ENCODE measurements at places on chromosomes 13 and 19.

DNA sequence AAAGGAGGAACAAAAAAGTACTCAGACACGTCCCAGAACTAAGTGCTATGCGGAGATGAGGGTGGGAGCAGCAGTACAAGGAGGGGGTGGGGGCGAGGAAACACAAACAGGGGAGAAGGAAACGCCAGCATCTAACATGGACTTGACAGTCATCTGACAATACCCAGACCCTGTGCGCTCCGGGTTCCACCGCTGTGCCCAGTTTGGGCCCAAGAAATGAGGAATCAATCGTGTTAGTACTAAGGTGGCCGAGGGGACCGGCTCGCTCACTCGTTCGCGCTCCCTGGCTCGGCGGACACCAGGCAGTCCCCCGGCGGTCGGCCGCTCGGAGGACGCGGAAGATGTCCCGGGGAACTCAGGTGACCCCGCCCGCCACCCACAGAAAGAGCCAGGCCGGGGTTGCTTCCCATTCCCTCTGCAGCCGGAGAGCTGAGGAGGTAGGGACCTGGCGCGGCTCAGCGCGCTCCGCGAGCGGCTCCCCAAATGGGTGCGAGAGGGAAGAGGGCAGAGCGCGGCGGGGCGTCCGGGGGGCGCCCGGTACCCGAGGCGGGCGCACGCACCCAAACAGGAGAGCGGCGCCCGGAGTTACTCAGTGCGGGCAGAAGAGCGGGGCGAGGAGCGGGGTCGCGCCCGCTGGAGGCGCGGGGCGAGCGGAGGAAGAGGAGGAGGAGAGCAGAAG lies 616 bp downstream of the TSHZ3 start:
- no peak for DNase-seq

DNA sequence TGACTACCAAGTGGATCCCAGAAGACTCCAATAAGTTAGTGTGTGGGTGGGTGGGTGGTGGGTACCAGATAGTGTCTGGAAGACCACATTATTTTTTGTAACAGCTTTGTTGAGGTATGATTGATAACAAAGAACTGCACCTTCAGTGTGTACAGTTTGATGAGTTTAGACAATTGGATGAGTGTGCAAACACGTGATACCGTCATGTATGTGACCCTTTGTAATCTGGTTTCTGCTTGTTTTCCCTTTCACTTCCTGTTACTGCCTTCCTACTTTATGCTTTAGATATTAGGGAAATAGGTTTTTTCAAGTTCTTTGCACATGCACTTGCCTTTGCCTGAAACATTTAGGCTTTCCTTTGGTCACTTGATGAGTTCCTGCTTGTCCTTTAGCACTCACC lies 8.5 kb downstream of the RPL21 start:
- DNase-seq = peak; percentile 25

DNA sequence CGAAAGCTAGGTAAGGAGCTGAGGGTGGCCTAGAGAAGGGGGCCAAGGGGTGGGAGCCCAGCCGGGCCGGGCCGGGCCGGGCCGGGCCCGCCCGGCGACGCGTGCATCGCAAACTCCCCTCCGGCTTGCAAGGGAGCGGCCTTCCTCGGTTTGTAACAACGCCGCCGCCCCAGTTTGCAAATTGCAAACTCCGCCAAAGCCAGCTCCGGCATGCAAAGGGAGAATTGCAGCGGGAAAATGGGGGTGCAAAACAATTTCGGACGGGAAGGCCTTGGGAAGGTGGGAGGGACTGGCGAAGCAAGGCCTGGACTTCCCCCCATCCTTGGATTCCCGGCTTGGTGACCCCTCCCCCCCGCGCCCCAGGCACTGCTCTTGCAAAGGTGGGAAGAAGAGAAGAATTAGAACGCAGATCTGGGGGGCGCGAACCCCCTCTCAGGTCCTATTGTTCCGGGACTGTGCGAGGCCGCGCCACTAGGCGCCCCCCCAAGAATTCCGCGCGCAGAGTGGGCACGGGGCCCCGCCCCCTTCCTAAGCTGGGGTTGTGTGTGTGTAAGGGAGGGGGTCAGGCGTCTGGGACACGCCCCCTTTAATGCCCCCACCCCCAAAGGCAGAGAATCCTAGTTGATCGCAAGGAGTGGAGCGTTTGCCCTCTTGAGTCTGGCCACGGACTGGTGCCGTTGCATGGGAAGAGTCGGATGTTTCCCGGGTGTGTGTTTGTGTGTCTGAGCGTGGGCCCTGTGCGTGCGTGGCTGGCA lies 926 bp downstream of the PRR12 start:
- no peak for DNase-seq

DNA sequence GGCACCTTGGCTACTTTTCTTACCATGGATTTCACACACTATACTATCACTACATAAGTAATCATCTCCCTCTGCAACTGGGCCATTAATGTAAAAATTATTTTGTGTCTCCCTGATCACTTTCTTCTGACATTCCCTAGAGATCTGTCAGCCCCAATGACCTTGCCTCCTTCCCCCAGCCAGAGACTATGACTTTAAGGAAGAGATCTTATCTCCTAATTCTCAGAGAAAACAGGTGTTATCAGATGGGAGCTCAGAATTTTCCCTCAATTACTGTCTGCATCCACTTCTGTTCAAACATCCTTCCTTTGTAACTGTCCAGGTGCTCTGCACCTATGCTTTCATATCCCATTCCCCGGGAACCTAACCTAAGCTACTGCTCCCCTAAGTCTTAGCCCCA lies 397.5 kb downstream of the DIAPH3 start:
- DNase-seq = no peak

- no peak for DNase-seq
Observed at GRCh38 chr19:33240181-33240771, 14.6 kb upstream of the SLC7A10 start.

DNA sequence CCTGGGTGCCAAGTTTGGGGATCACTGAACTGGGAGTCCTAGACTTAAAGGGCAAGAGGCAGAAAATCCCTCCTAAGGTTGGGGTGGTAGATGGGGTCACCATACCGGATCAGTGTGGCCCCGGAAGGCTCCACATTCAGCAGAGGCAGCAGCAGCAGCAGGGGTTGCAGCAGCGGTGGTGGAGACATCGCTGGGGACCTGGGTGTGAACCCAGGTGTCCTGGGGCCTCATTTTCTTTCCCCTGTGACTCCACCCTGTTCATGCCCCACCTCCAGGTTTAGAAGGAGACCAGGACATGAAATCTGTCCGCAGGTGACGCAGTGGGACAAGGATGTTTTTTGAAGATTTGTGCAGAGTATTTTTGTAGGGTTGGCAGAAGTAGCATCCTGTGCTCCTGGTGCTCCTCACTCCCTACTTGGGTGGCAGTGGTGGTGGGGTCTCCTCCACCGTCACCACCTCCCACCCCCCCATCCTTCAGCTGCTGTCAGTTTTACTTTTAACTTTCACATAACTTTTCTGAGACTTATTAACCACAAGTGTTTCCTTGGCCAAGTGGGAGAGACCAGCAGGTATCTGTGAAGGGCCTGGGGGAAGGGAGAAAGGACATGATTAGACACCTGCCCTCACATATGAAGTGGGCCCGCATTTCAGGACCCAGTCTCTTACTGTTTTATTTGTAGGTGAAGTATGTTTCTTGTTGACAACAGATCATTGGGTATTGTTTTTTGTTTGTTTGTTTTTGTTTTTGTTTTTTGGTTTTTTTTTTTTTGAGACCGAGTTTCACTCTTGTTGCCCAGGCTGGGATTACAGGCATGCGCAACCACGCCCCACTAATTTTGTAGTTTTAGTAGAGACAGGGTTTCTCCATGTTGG lies at the start of gene NAPSA:
Gene NAPSA, minus strand, starts transcription at position 206 of the 873 bp plus-strand sequence. Its CDS starts 18 bp downstream, at position 188.
- no peak for DNase-seq

DNA sequence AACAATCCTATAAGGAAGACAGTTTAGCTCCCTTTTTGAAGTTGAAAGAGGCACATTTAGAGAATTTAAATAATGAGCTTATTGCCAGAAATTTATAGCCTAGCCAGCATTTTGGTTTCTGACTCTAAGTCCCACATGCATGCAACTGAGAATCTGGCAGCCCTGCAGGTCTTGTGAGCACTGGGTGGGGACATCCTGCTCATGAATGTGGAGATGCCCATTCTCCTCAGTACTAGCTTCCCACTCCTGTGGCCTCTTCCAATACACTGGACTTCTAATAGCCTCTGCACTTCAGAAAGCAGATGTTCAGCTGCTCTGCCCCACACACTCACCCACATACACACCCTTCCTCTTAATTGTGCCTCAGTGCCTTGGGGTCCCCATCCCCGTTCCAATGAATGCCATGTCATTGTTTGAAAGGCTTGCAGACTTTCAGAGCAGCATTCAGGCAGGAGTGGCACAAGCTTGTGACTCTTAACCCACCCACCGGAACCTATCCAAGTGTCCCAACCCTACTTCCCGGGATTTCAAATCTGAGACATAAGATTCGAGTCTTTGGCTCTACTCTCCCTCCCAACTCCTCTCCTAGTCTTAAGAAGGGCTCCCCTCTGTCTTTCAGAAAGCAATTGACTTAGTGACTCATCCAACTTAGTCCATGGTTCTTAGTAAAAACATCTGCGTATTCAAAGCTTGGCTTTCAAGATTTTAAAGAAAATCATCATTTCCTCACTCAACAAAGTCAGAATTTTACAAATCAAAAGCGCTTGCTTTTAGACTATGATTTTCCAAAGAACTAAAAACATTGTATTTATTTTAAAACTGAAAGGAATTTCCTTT lies 80.0 kb upstream of the FREM2 start:
- no peak for DNase-seq

GRCh38 chr13:97466722-97467121 lies 32.8 kb downstream of the RAP2A start:
- no peak for DNase-seq

GRCh38 chr19:48668332-48668731 lies 4.5 kb downstream of the NTN5 start:
- no peak for DNase-seq

DNA sequence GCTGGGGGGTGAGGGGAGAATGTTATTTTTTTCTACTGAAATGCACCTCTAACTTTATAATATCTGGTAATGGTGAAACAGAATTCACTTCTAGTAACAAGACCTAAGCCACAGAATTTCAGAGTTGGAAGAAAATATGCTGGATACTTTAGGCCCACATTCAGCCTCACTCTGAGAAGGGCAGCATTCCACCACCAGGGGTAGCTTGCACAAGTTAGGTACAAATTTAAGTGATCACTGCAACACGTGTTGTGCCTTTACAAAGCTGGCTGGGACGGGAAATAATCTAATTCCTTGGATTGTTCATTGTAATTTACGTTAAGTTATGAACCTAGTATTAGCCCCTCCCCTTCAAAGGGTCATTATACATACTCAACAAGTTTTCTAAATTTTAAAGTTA lies 192.3 kb downstream of the RGCC start:
- no peak for DNase-seq

DNA sequence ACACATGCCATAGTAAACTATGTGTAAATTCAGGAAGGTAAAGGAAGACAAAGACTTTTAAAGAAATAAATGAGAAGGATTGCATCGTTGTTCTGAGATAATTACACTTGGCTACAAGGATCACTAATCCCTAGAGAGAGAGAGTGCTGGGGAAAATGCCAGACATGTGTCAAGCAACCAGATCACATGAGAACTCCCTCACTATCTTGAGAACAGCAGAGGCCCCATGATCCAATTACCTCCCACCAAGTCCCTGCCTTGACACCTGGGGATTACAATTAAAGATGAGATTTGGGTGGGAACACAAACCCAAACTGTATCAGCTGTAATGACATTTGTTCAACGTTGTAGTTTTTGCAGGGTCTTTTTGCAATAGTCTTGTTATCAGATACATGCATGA lies 1600.9 kb upstream of the MIR17HG start:
- no peak for DNase-seq

DNA sequence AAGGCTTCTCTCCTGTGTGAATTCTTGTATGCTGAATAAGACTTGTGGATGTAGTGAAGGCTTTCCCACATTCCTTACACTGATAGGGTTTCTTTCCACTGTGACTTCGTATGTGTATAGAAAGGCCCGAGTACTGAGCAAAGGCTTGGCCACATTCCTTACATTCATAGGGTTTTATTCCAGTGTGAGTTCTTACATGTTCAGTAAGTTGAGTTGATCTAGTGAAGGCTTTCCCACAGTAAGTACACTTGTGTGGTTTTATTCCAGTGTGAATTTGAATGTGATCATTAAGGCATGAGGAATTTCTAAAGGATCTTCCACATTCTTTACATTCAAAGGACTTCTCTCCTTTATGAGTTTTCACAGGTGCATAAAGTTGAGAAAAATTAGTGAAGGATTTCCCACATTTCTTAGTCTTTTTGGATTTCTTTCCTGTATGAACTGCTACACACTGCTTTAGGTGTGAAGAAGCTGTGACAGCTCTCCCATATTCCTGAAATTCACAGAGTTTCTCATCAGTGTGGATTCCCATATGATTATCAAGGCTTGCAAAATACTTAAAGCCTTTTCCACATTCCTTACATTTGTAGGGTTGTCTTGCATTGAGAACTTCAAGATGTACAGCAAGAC lies 10.4 kb downstream of the ZNF561 start:
- no peak for DNase-seq

GRCh38 chr13:98765996-98766519 lies 13.6 kb upstream of the SLC15A1 start:
- DNase-seq = no peak

DNA sequence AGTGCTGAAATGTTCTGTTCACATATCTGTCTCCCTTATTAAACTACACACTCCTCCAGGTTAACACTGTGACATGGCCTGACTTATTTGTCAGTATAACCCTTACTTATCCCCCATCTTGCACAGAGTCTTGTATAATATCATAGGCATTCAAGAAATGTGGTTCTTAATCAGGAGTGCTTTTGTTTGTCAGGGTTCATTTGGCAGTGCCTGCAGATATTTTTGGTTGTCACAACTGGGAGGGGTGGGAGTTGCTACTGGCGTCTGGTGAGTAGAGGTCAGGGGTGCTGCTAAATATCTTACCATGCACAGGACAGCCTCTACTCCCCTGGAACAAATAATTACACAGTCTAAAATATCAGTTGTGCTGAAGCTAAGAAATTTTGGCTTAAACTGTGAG lies 20.4 kb upstream of the OBI1 start:
- DNase-seq = no peak

DNA sequence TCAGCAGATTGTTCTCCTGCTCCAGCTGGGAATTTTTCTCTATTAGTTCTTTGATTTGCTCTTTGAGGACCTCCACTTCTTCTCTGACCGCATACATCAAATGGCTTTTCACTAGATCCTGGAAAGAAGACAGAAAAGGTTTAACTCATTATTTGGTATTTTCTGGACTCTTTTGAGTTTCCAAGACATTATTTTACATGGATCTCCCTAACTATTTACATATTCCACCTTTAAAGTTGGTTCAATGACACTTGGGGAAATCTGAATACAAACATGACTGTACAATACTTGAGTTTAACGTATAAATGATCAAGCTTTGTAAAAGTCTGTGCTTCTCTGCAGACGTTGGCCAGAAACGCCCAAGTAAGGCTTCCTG lies 61.1 kb downstream of the SERP2 start:
- DNase-seq = no peak

GRCh38 chr13:97072297-97072696 lies 78.0 kb upstream of the OXGR1 start:
- DNase-seq = no peak

- DNase-seq = no peak
Observed at GRCh38 chr19:34228347-34228746, 26.0 kb upstream of the GARRE1 start.

GRCh38 chr19:42111384-42111783 lies 20.9 kb downstream of the POU2F2 start:
- no peak for DNase-seq

- DNase-seq = peak; percentile 29
Observed at GRCh38 chr19:15584541-15585115, 30.4 kb upstream of the CYP4F8 start.

- DNase-seq = no peak
Observed at GRCh38 chr19:19134687-19135158, 3.6 kb downstream of the TMEM161A start.

Data from HFF-Myc (cell line).